ENCODE measurements at places on chromosomes 7 and 10.

- H3K27ac ChIP-seq: no peak overlapping the region
- DNase-seq: no peak
- no peaks in the 10 kb centered on the region for H3K4me1 ChIP-seq
- H3K27me3 ChIP-seq: peaks cover 55% of the 10 kb centered on the region
- H3K36me3 ChIP-seq: no peaks in the 10 kb centered on the region
Observed at GRCh38 chr7:23356726-23357125, 57.6 kb downstream of the MALSU1 start.

GRCh38 chr7:139407555-139407954, 47.9 kb downstream of the LUC7L2 start:
- no peak for DNase-seq

GRCh38 chr7:158809596-158809995, 19.7 kb downstream of the ESYT2 start:
- H3K36me3 ChIP-seq: peaks cover 36% of the 10 kb centered on the region
- no peak for DNase-seq
- H3K4me3 ChIP-seq: no peak overlapping the region
- H3K27me3 ChIP-seq: no peaks in the 10 kb centered on the region
- H3K27ac ChIP-seq: no peak overlapping the region
- H3K4me1 ChIP-seq: peaks cover 62% of the 10 kb centered on the region

DNA sequence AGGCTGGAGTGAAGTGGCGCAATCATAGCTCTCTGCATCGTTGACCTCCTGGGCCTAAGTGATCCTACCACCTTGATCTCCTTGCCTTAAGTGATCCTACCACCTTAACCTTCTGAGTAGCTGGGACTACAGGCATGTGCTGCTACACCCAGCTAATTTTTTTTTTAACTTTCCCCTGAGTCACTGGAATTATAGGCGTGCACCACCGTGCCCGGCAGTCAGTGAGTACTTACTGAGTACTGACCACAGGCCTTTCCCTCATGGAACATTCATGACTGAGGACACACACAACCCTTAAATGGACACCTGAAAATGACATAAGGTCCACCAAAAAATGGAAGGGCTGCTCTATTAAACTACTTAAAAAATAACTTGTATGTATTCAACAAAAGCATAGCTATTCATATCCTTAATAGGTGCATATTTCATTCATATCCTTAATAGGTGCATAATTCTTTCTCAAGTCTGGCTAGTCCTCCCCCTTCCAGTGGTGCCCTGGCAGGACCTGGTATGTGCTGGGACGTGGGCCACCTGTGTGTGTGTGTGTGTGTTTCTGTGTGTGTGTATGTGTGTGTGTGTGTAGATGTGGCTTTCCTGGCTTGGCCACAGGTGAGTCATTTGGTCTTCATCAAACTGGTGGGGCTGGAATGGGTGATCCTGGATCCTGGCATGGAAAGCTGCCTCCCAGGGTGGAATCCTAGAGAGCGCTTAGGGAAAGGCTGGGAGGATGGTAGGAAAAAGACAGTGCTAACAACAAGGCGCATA, 3.5 kb downstream of the FAM180A start:
- H3K4me1 ChIP-seq: no peaks in the 10 kb centered on the region
- H3K27ac ChIP-seq: no peak overlapping the region
- H3K36me3 ChIP-seq: peaks cover 2% of the 10 kb centered on the region
- H3K27me3 ChIP-seq: peaks cover 32% of the 10 kb centered on the region
- no peak for DNase-seq

- H3K27ac ChIP-seq: no peak overlapping the region
- no peaks in the 10 kb centered on the region for H3K36me3 ChIP-seq
- peaks cover 10% of the 10 kb centered on the region for H3K27me3 ChIP-seq
- no peak overlapping the region for H3K4me3 ChIP-seq
- DNase-seq: no peak
Observed at GRCh38 chr10:33509231-33509831, 174.9 kb upstream of the NRP1 start.

GRCh38 chr7:127865466-127865865, 165.8 kb downstream of the LRRC4 start:
- peaks cover 37% of the 10 kb centered on the region for H3K4me1 ChIP-seq
- no peak overlapping the region for H3K27ac ChIP-seq
- DNase-seq: no peak
- no peak overlapping the region for H3K4me3 ChIP-seq
- peaks cover 2% of the 10 kb centered on the region for H3K36me3 ChIP-seq

DNA sequence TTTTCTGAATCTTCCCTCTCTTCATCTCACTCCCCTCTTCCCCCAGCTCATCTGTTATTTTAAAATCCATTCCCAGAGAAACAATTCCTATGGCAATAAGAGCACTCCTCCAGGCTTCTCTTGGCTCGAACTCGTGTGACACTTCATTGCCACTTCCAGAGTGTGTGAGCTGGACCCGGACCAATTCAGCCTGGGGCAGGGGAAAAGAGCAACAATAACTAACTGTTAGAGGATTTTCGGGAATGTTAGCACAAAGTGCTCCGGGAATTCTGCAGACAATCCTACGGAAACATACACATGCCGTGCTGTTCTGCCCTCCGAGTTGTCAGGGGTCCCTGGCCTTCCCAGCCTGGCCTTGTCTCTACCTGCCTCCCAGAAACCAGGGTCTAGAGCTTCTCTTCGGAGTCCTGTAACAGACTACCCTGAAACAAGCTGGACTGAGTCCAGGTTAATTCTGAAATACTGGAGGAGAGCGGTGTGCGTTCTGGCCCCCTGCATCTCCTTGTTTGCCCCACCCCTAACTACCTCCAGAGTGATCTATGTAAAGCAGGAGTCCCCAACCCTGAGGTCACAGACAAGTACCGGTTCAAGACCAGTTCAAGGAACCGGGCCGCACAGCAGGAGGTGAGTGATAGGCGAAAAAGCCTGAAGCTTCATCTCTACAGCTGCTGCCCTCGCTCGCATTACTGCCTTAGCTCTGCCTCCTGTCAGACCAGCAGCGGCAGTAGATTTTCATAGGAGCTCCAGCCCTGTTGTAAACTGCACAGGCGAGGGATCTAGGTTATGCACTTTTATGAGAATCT, 11.3 kb downstream of the COL26A1 start:
- no peak overlapping the region for H3K27ac ChIP-seq
- no peak for DNase-seq
- peaks cover 46% of the 10 kb centered on the region for H3K27me3 ChIP-seq
- no peaks in the 10 kb centered on the region for H3K36me3 ChIP-seq
- H3K4me1 ChIP-seq: no peaks in the 10 kb centered on the region

DNA sequence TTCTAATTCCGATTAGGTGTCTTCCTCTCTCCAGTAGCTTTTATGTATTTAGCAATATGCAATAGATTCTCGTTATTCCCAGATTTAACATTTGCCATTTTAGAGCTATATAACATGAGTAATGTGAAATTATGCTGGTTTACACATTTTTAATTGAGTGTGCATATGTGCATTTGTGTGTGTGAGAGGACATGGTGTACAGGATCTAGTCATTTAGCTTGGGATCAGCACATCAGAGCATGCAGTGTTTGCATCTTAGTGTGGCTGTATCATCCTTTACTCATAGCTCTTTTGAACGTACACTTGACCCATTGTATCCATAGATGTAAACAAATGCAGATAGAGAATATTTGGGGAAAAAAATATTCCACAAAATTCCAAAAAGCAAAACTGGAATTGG, 65.9 kb downstream of the DENND11 start:
- H3K4me3 ChIP-seq: no peak overlapping the region
- H3K27me3 ChIP-seq: no peaks in the 10 kb centered on the region
- H3K27ac ChIP-seq: no peak overlapping the region
- H3K36me3 ChIP-seq: peaks cover 14% of the 10 kb centered on the region
- H3K4me1 ChIP-seq: no peaks in the 10 kb centered on the region

GRCh38 chr7:42690794-42691639, 220.9 kb downstream of the C7orf25 start:
- no peak for DNase-seq
- no peak overlapping the region for H3K27ac ChIP-seq
- H3K36me3 ChIP-seq: no peaks in the 10 kb centered on the region
- no peaks in the 10 kb centered on the region for H3K27me3 ChIP-seq
- H3K4me3 ChIP-seq: no peak overlapping the region

GRCh38 chr7:65800890-65801341, 72.0 kb upstream of the VKORC1L1 start:
- no peak overlapping the region for H3K27ac ChIP-seq
- H3K27me3 ChIP-seq: no peaks in the 10 kb centered on the region
- DNase-seq: no peak
- H3K4me1 ChIP-seq: peaks cover 8% of the 10 kb centered on the region
- H3K36me3 ChIP-seq: peaks cover 2% of the 10 kb centered on the region
- H3K4me3 ChIP-seq: no peak overlapping the region

DNA sequence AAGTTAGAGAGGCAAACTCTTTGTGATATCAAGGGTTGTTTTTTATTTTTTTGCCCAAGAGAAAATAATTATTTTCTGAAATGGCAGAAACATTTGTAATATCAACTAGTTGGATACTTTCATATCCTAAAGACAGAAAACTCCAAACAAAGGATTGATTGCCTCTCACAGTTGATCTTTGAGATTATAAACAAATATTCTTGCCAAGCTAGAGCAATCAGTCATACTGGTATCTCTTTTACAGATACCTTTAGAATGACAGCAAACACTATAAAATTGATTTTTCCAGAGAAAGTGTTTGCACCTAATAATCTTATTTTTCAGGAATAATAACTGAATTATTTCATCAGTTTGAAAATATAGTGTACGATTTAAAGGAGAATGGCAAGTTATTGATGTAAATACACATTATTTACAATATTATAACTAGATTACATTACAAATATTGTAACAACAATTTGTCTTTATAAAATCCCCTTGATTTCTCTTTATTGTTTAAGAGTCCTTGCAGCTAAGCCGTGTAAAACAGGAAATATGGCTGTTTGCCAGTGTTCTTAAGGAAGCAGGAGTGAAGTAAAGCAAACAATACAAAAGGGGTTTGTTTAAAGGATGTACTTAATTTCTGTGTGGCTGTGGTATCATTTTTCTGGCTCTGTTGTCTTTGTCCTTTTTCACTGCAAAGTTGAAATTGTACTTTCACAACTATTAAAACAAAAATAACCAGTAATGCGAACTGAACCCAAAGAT, 58.4 kb downstream of the MAPK8 start:
- no peaks in the 10 kb centered on the region for H3K27me3 ChIP-seq
- no peaks in the 10 kb centered on the region for H3K36me3 ChIP-seq
- no peak overlapping the region for H3K4me3 ChIP-seq
- DNase-seq: no peak
- H3K27ac ChIP-seq: no peak overlapping the region

DNA sequence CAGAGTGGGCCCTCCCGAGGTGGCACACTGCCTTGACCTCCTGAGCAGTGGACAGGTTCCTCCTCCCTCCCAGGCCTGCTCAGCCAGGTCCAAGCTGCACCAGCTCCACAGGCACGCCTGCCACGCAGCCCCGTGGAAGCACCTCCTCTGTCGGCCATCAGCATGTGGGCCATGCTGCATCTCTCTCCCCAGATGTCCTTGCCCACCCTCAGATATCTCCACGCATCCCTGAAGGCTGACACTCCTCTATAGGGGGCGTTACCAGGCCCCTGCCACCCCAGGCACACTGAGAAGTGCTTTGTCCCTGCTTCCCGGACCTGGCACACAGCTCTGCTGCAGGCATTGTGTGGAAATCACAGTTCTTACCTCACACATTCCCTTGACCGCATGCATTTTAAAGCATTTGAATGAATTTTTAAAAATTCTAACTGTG, 598.5 kb downstream of the SDK1 start:
- H3K27ac ChIP-seq: no peak overlapping the region
- H3K27me3 ChIP-seq: peaks cover 54% of the 10 kb centered on the region
- no peak overlapping the region for H3K4me3 ChIP-seq
- no peaks in the 10 kb centered on the region for H3K36me3 ChIP-seq
- H3K4me1 ChIP-seq: no peaks in the 10 kb centered on the region

GRCh38 chr10:82762641-82763040, 887.6 kb downstream of the NRG3 start:
- H3K4me1 ChIP-seq: no peaks in the 10 kb centered on the region
- H3K27ac ChIP-seq: no peak overlapping the region
- H3K4me3 ChIP-seq: no peak overlapping the region

GRCh38 chr7:106177738-106178592, 65.9 kb upstream of the SYPL1 start:
- H3K27me3 ChIP-seq: peaks cover 18% of the 10 kb centered on the region
- no peak overlapping the region for H3K4me3 ChIP-seq
- no peak overlapping the region for H3K27ac ChIP-seq

GRCh38 chr7:38211940-38212339, 33.9 kb downstream of the STARD3NL start:
- DNase-seq: no peak
- peaks cover 20% of the 10 kb centered on the region for H3K4me1 ChIP-seq
- H3K4me3 ChIP-seq: no peak overlapping the region

DNA sequence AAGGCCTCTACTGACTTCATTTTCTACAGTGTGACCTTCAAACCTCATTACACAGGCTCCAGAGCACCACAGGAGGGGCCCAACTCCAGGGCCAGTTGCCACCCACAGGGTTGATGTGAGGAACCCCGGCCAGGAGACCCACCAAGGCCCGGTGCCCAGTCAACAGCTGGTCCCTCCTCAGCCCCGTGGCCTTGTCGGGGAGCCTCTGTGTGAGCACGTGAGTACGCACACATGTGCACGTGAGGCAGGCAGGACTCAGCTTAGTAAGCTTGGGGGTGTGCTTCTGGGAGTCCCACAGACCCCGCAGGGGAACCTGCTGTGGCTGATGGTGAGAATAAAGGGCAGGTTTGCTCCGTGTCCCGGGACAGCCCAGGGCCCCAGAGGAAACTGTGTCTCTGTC, 104.5 kb downstream of the VIPR2 start:
- H3K4me3 ChIP-seq: no peak overlapping the region
- DNase-seq: peak; percentile 0
- H3K36me3 ChIP-seq: no peaks in the 10 kb centered on the region
- H3K4me1 ChIP-seq: no peaks in the 10 kb centered on the region
- no peak overlapping the region for H3K27ac ChIP-seq

DNA sequence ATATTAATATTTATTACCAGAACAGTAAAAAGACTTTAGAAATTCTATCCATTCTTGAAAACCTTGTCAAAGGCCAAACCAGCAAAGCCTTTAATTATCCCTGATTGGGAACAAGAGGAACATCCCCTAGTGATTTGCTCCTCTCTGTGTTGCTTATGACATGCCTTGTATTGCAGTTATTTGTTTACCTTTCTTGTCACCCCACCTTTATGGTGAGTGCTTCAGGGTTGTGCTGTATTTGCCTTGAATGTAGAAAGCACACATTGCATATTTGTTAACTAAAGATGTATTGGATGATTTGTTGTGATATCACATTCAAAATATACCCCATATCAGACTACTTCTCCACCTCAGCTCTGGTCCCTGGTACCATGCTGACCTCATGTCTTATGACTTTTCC, 23.5 kb upstream of the TECTB start:
- no peak overlapping the region for H3K4me3 ChIP-seq
- H3K4me1 ChIP-seq: no peaks in the 10 kb centered on the region
- DNase-seq: no peak
- H3K27me3 ChIP-seq: peaks cover 16% of the 10 kb centered on the region
- no peaks in the 10 kb centered on the region for H3K36me3 ChIP-seq
